ENCODE measurements at places on chromosomes 16 and 17. TPM values are rescaled to one million over a fixed set of nuclear protein-coding genes. Genes with fewer than 3 reads are reported as not detected.

CCDC154 gene
- 22.9 TPM for polyA plus RNA-seq

GRCh38 chr17:70024253-70024652 is 50.8 kb upstream of the KCNJ16 start:
- DNase-seq = no peak

DNA sequence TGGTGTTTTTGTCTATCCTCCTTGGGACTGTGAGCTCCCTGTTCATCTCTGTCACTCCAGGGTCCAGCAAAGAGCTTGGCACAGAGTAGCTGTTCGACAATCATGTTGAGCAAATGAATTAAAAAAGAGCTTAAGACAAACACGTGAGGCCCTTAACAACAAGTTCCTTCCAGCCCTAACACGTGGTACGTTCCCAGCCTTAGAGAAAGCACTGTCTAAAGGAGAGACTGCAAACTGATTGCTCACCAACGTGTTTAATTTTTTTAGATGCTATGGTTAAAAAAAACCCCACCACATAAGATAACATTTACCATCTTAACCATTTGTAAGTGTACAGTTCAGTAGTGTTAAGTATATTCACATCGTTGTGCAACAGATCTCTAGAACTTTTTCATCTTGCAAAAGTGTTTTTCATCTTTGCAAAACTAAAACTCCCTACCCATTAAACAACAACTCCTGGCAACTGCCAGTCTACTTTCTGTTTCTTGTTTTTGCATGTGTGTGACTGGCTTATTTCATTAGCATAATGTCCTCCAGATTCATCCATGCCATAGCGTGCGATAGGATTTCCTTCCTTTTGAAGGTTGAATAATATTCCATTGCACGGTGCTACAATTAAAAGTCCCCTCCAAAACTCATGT is 28.2 kb downstream of the LAT start:
- no peak for DNase-seq

DNA sequence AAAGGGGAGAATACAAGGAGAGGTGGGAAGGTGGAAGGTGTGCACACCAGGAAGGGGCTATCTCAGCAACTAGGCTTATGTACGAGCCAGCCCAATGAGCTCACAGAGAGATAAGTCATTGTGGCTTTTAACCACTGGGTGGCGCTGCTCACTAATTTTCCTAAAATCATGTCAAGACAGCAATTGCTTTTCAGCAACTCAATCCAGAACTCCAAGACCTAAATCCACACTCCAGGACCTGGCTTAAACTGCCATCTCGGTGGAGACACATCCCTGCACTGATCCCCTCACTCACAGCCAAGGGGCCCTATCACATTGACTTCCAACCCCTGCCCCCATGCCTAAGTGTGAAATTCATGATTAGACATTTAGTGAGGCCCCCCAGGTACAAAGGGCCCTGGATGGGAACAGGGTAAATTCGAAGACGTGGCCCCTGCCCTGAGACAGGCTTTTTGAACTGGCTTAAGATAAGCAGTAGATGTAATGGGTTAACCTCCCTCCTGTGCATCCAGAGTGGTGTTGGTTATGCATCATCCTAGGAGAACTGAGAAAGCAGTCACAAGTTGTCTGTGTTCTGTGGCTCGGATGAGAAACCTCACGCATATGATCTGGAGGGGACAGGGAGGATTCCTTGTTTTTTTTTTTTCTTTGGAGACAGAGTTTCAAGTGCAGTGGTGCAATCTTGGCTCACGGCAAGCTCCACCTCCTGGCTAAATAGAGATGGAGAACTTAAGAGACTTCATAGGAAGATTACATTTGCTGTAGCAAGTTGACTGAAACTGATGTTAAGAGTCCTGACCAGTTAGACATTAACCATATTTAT is 11.5 kb downstream of the CCL16 start:
- DNase-seq = peak; percentile 84
